ENCODE measurements at places on chromosomes 6 and 20.

GRCh38 chr20:61803915-61804751, 261.5 kb downstream of the TAF4 start:
- H3K4me1 ChIP-seq: no peaks in the 10 kb centered on the region
- no peaks in the 10 kb centered on the region for H3K27me3 ChIP-seq

- no peak overlapping the region for H3K27ac ChIP-seq
- no peak for DNase-seq
- peaks cover 19% of the 10 kb centered on the region for H3K36me3 ChIP-seq
- H3K4me1 ChIP-seq: peaks cover 13% of the 10 kb centered on the region
- no peak overlapping the region for H3K4me3 ChIP-seq
These were observed 8.1 kb downstream of the NEDD9 start for GRCh38 chr6:11224252-11224965.

DNA sequence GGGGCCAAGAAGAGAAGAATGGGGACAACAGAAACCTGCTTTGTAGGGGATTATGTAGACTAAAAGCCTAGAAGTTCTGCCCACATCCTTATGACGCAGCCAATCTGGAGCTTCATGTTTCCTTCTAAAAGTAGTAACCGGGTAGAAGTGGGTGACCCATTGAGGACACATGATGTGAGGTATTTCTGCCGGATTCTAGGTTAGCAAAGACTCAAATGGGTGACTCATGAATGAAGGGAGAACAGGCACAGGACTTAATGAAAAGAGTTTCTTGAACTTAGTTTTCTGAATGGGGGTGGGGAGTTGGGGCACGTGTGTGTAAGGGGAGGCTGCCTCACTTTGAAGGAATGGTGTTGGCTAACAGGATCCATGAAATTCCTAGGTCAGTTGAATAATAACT, 68.8 kb downstream of the CDS2 start:
- H3K4me1 ChIP-seq: no peaks in the 10 kb centered on the region
- no peak overlapping the region for H3K4me3 ChIP-seq
- DNase-seq: no peak
- H3K27me3 ChIP-seq: no peaks in the 10 kb centered on the region
- no peak overlapping the region for H3K27ac ChIP-seq

- no peak for DNase-seq
- H3K4me1 ChIP-seq: peaks cover 3% of the 10 kb centered on the region
- no peak overlapping the region for H3K27ac ChIP-seq
- H3K27me3 ChIP-seq: no peaks in the 10 kb centered on the region
- no peaks in the 10 kb centered on the region for H3K36me3 ChIP-seq
These were observed 97.7 kb downstream of the TMEM242 start for GRCh38 chr6:157225575-157225995.

DNA sequence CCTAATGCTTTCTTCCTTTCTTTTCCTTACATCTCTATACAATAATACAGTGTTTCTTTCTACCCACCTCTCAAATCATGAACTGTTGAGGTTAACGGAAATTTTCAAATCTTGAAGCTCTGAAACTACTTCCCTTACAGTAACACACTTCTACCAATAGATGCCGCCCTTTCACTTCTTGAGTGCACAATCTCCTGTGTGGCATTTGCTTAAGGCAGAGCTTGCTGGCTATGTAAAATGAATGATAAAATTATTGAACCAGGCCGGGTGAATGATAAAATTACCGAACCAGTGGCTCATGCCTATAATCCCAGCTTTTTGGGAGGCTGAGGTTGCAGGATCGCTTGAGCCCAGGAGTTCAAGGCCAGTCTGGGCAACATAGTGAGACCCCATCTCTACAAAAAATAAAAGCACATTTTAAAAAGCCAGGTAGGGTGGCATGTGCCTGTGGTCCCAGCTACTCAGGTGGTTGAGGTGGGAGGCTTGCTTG, 56.8 kb downstream of the KCNS1 start:
- H3K27ac ChIP-seq: no peak overlapping the region
- no peaks in the 10 kb centered on the region for H3K36me3 ChIP-seq
- H3K4me3 ChIP-seq: no peak overlapping the region
- H3K27me3 ChIP-seq: no peaks in the 10 kb centered on the region

GRCh38 chr6:132136981-132137380, 185.8 kb upstream of the CCN2 start:
- H3K4me3 ChIP-seq: no peak overlapping the region
- H3K27me3 ChIP-seq: no peaks in the 10 kb centered on the region

GRCh38 chr20:53582574-53583351, 10.9 kb downstream of the ZNF217 start:
- peaks cover 33% of the 10 kb centered on the region for H3K36me3 ChIP-seq
- peak; percentile 78 for DNase-seq
- peak overlapping the region; percentile 44 for H3K27ac ChIP-seq
- no peak overlapping the region for H3K4me3 ChIP-seq
- H3K4me1 ChIP-seq: no peaks in the 10 kb centered on the region

GRCh38 chr6:133040803-133041419, 200.2 kb upstream of the EYA4 start:
- no peaks in the 10 kb centered on the region for H3K36me3 ChIP-seq
- DNase-seq: no peak
- no peak overlapping the region for H3K4me3 ChIP-seq
- H3K4me1 ChIP-seq: no peaks in the 10 kb centered on the region
- no peak overlapping the region for H3K27ac ChIP-seq

- H3K36me3 ChIP-seq: no peaks in the 10 kb centered on the region
- DNase-seq: no peak
- H3K27me3 ChIP-seq: peaks cover 82% of the 10 kb centered on the region
- H3K4me1 ChIP-seq: peaks cover 15% of the 10 kb centered on the region
These were observed 951 bp upstream of the OLIG3 start for GRCh38 chr6:137494988-137495702.

DNA sequence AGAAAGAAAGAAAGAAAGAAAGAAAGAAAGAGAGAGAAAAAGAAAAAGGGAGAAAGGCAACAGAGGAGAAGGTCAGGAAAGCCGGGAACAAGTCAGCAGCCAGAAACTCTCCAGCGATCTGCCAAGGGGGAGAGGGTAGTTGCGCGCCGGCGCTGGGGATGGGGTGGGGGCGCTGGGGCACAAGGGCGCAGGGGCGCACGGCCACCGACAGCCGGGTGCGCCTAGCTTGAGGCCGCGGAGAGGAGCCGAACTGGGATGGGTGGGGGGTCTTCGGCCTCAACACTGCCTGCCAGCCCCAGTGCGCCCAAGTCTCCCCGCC, 533 bp upstream of the RSPO3 start:
- peak overlapping the region; percentile 28 for H3K4me3 ChIP-seq
- H3K4me1 ChIP-seq: peaks cover 11% of the 10 kb centered on the region
- no peak for DNase-seq
- H3K36me3 ChIP-seq: no peaks in the 10 kb centered on the region

- no peak overlapping the region for H3K4me3 ChIP-seq
- peaks cover 5% of the 10 kb centered on the region for H3K36me3 ChIP-seq
- peak; percentile 96 for DNase-seq
- peak overlapping the region; percentile 74 for H3K27ac ChIP-seq
These were observed 24.5 kb downstream of the ARFGEF2 start for GRCh38 chr20:48945840-48946514.

DNA sequence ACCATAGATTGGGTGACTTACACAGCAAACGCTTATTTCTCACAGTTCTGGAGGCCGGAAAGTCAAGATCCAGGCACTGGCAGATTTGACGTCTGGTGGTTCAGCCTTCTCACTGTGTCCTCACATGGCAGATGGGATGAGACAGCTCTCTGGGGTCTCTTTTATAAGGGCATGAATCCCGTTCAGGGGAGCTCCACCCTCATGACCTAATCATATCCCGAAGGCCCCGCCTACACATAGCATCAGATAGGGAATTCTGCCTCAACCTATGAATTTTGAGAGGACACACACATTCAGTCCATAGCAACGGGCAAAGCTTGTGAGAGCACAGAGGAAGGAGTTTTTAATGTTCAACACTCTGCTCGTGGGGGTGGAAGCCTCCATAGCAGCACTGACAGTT, 27.5 kb downstream of the DAAM2 start:
- no peaks in the 10 kb centered on the region for H3K27me3 ChIP-seq
- H3K36me3 ChIP-seq: no peaks in the 10 kb centered on the region
- no peak overlapping the region for H3K4me3 ChIP-seq
- no peak overlapping the region for H3K27ac ChIP-seq
- DNase-seq: no peak

GRCh38 chr6:47938405-47938804, 156.6 kb downstream of the OPN5 start:
- no peak overlapping the region for H3K27ac ChIP-seq
- no peaks in the 10 kb centered on the region for H3K4me1 ChIP-seq
- no peak overlapping the region for H3K4me3 ChIP-seq
- no peak for DNase-seq
- H3K27me3 ChIP-seq: no peaks in the 10 kb centered on the region

GRCh38 chr6:36669002-36669401, 9.5 kb upstream of the CDKN1A start:
- H3K27me3 ChIP-seq: no peaks in the 10 kb centered on the region
- peaks cover 8% of the 10 kb centered on the region for H3K4me1 ChIP-seq
- no peaks in the 10 kb centered on the region for H3K36me3 ChIP-seq
- no peak overlapping the region for H3K4me3 ChIP-seq
- no peak for DNase-seq

DNA sequence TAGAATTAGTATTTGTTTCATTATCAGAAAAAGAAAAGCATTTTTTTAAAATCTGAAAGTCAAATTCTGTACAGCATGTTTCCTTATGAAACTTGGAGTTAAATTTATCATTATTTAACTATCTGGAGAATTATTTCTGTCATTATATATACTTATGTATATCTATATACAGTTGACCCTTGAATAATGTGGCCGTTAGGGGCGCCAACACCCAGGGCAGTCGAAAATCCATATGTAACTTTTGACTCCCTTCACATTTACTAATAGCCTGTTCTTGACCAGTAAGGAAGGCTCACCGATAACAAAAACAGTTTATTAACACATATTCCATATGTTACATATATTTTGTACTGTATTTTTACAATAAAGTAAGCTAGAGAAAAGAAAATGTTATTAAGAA, 341.2 kb downstream of the ADGRB3 start:
- H3K4me3 ChIP-seq: no peak overlapping the region
- no peaks in the 10 kb centered on the region for H3K27me3 ChIP-seq
- no peak for DNase-seq
- H3K4me1 ChIP-seq: no peaks in the 10 kb centered on the region
